ENCODE measurements at places on chromosomes 4 and X.

DNA sequence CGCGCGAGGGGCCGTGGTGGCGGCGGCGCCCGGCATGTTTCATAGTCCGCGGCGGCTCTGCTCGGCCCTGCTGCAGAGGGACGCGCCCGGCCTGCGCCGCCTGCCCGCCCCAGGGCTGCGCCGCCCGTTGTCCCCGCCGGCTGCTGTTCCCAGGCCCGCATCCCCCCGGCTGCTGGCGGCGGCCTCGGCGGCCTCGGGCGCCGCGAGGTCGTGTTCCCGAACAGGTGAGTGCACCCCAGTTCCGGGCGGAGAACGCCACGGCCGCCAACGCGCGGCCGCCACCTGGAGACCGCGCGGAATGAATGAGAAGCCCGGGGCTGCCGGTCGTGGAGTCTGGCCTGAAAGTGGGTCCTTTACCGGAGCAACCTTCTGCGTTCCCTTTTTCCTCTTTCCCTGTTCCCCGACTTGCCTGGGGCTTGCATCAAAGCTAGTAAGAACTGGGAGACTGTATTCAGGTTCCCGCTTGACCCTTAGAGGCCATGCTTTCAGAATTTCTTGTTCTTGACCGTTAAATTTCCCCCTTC, 429 bp downstream of the NOCT start:
- no peak for DNase-seq

DNA sequence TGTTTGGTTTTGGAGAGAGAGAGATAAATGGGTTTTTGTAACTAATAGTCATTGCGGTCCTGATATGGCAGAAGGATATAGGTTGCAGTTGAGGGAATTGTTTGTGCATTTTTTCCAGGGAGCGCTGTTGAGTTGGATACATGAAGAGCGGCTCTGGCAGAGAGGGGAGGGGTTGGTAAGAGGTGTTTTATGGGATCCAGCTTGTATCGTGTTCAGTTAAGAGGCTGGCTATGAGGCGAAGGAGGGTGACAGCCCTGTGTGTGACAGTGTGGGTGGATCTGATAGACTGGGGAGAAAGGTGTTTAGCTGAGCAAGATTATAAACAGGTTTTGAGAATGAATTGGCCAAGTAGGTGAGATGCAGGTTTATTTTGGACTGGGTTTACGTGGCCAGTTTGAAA, 1.5 kb downstream of the SPANXN4 start:
- no peak for DNase-seq

DNA sequence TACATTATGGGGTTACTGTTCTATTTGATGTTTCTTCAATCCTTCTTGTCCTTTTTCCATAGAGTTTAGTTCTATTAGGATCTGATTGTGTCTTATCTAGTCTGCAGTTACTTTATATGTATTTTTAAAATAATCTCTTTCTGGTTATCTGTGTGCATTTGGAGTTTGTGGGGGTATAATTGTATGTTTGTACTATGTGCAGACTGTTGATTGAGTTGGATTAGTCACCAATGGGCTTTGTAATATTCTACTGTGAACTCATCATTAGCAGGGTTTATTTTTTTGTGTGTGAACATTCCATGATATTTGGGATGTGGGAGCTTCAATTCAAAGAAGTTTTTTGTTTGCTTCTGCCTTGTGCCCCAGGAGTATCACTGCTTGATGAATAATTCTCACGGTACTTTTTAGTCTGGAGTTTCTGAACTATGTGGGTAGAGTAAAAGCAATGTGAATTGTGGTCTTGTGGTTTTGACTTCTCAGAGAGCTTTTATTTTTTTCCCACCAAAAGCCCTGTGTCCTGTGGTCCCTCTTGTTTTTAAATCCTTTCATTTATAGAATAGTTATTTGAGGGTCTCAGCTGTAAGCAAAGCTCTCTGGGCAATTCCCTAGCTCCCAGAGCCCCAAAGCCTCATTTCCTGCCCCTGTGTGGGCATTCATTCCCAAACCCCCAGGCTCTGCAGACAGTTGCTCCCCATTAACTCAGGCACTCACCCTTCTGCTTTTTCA, 127.8 kb downstream of the PHKA2 start:
- DNase-seq, result no peak

DNA sequence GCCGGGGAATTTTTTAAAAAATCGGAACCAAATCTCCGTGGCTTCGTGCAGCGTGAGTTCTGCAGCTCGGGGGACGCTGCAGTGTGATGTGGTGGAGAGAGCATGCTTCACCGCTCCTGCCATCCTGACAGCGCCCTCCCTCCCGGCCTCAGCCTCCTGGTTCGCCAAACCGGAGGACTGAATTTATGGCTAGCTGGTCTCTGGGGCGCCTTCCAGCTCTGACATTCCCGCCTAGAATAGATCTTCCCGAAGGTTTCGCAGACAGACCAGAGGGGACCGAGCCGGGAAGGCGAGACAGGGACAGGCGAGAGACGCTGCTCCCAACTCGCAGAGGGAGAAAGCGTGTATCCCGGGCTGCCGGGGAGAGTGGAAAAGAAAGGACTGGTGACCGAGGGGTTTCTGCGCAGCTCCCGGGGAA, 25.9 kb downstream of the HOPX start:
- DNase-seq, result no peak

DNA sequence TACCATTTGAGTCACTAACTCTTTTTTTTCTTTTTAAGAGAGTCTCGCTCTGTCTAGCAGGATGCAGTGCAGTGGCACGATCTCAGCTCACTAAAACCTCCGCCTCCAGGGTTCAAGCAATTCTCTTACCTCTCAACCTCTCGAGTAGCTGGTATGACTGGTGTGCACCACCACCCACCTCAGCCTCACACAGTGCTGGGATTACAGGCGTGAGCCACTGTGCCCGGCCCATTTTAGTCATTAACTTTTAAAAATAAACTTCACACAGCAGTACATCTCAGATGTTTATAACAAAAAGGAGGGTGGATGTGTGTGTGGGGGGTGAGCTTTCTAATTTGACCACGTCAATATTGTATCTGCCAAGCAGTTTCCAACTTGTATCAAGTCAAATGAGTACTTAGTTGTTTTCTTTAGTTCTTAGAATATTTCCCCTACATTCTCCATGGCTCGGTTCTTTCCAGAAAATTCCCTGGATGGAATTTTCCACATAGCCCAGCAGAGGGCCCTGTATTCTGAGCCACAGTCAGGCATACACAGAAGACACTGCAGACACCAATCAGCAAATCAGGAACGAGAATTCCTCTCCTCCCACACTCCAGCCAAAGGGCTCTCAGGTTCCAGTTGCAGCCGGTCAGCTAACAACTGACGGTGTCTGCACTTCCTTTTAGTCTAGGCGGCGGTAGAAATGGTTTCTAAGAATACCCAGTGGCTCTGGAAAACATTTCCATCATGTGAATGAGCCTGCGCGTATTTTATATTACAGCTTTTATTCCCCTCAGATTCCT, 20.1 kb upstream of the ARAF start:
- DNase-seq, result peak; percentile 59

GRCh38 chr4:6345866-6346265, 76.2 kb downstream of the WFS1 start:
- DNase-seq, result no peak

DNA sequence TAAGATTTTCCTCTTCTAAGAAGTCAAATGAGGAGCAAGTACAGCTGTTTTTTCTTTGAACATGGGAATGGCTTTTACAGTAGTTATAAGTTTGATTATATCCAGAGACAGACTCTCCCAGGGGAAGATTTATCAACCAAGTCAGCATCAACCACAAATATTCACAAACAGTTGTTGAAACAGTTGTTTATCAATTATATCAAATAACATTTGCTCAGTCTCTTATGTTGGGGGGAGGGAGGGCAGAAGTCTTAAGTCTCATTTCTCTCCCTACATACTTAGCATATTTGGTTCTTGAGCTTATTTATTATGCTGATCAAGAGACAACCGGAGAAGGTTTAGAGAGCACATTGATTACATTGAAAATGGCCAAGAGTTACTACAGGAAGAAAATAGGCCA, 110.1 kb downstream of the FBXO8 start:
- no peak for DNase-seq

GRCh38 chr4:65747386-65747785, 77.1 kb upstream of the EPHA5 start:
- DNase-seq, result no peak

DNA sequence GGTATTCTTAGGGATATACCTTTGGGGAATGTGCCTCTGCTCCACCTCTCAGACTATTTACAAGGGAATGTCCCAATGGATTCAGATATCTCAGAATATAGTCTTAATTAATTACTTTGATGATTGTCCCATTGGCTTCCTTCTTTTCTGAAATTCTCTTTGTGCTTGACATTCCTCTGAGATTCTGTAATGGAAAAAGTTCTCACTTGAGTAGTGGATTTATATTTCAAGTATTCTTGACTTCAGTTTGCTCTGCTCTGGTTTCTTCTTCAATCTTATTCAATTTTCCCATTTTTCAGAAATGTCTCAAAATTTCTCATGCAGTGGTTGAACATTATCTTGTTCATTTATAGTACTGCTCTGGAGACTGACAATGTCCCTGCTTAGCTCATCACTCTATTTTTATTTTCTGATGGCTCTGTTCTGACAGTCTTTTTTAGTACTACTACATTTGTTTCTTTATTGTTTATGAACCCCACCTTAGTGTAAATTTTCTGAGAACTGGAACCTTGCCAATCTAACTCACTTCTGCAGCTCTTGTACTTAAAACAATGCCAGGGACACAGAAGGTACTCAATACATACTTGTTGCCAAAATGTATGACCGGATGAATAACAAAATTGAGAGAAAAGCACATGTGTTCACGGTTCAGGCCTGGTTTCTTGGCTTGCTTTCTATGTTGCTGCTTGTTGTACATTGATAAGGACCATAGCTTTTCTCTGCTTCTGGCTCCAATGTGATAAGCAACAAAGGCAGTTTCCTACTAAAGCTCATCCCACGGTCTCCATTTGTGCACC, 471.7 kb downstream of the GASK1B start:
- DNase-seq, result no peak

DNA sequence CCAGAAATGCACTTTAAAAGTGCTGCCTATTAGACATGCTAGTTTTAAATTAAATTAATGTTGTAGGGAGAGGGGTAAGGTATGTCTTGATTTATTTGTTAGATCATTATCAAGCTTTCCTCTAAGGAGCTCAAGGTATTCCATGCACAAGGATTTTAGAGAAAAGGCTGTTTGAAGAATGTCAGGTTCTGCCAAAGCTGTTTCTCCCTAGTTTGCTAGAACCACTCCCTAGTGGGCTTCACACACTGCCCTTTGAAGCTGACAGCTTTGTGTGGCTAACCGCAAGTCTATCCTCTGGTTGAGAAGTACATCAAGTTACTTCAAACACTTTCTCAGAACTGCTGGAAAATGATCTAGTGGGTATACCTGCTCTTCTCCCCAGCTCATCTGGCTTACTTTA, 32.3 kb downstream of the RASL11B start:
- DNase-seq, result no peak

DNA sequence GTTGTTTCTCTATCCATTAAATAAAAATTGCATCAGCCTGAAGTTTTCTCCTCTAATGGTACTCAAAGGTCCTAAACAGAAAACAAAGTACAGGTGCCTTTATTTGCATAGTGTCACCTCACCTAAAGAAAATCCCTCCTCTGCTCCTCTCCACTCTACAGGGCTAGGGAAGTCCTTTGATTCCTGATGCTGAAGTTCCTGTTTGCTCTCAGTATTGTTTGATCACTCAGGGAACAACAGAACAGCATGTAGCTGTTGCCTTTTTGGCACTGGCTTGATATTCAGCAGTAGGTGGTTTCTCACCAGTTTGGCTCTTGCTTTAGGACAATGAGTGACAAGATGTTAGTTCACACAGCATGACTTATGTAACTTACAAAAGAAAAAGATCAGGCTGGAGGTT, 156.2 kb upstream of the SLC7A11 start:
- peak; percentile 87 for DNase-seq

GRCh38 chrX:31366041-31366440, 294.2 kb upstream of the FTHL17 start:
- no peak for DNase-seq

GRCh38 chrX:125654501-125654900, 334.8 kb downstream of the TEX13C start:
- no peak for DNase-seq

DNA sequence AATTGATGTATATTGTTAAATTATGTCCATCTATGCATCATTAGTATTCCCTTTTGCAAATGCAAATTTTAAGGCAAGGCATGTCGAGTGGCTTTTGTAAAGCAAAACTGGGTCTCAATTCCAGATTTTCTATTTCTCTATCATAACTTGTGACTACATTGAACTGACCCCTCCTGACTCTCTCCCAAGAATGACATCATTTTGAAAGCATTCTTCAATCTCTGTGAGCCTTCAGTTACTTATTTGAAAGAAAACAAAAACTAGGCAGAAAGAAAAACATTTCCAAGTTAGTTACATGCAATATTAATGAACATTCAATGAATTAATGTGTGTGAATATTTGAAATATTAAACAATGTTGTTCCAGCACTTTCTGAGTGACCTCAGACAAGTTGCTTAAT, 314.3 kb upstream of the CLNK start:
- no peak for DNase-seq

DNA sequence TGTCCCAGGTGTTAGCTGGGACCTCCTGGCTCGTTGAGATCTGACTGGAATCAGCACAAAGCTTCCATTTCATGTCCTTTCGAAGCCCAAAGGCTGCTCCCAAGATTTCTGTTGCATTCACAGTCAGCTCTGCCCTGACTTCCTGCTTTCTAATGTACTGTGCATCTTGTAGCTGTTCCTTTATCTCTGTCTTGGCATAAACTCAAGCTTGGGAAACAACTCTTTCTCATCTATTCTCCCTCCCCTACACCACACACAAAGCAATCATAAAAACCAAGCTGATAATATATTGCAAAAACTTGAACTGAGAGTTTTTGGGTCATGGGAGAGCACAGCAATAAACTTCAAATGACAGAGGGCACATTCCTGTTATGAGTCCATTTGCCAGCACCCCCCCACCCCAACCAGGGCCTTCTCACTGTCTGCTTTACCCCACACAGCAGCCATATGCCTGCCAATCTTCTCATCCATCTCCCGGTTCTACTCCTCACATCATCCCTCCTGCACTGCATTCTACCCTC, 76.3 kb downstream of the SYNPO2 start:
- no peak for DNase-seq

Data from NCI-H2029 treated with DMSO at 0.1 percent for 48 hours (cell line).